ENCODE measurements at places on chromosomes 4 and X. TPM values are rescaled to one million over a fixed set of nuclear protein-coding genes. Genes with fewer than 3 reads are reported as not detected.

GRCh38 chr4:168248176-168248710, 70.3 kb downstream of the DDX60 start:
- no peak overlapping the region for H3K4me3 ChIP-seq
- H3K27me3 ChIP-seq = no peaks in the 10 kb centered on the region
- no peak overlapping the region for H3K27ac ChIP-seq

DNA sequence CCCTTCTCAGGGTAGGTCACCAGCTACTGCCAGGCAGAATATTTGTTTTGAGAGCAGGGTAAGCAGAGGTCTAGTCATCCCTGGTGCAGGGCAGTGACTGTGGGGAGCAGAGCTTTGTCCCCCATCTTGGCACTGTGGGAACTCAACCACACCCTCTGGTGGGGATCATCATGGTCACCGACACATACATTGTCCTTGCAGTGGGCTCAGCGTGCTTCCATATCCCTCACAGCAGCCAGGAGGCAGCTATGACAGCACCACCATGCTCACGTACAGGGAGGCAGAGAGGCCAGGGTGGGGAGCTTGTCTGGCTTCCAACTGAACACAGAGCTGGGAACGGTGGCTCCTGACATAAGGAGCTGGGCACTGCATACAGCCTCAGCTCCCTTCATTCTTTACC, 102.3 kb downstream of the ENPP6 start:
- H3K27ac ChIP-seq = no peak overlapping the region
- no peaks in the 10 kb centered on the region for H3K4me1 ChIP-seq
- no peaks in the 10 kb centered on the region for H3K36me3 ChIP-seq

GRCh38 chrX:136674270-136674985, 26.5 kb downstream of the CD40LG start:
- peak overlapping the region; percentile 90 for H3K27ac ChIP-seq
- H3K36me3 ChIP-seq = peaks cover 53% of the 10 kb centered on the region
- peak overlapping the region; percentile 73 for H3K4me3 ChIP-seq
- H3K4me1 ChIP-seq = peaks cover 68% of the 10 kb centered on the region

DNA sequence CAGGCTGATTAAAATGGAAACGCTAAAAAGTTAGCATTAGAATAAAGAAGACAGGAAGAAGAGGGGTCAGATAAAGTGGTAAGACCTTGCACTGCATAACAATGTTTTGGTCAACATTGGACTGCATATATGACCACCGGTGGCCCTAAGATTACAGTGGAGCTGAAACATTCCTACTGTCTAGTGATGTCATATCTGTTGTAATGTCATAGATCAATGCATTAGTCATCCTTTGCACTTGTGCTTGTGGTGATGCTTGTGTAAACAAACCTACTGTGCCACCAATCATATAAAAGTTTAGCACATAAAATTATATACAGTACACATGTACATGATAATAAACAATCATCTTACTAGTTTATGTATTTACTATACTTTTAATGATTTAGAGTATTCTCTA, 73.0 kb downstream of the TMEM165 start:
- H3K36me3 ChIP-seq = peaks cover 25% of the 10 kb centered on the region
- no peak for DNase-seq
- no peak overlapping the region for H3K4me3 ChIP-seq
- H3K27ac ChIP-seq = no peak overlapping the region
- H3K27me3 ChIP-seq = no peaks in the 10 kb centered on the region

DNA sequence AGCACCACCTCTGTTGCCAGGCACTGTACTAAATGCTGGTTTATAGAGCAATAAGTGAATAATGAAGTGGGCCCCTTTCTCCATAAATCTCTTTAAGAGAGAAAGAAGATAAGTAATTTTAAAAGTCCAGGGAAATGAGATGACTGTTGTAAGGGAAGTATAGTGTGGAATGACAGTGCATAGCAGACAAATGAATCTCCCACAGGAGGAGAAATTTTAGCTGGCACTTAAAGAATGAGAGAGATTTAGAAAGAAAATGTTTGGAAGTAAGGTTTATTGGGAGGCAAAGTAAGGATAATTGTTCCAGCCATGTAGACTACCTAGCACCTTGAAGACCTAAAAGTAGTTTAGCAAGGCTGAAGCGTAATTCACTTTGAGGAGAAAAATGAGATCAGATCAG, 1081.1 kb upstream of the PABPC4L start:
- no peak overlapping the region for H3K27ac ChIP-seq
- H3K27me3 ChIP-seq = no peaks in the 10 kb centered on the region
- no peaks in the 10 kb centered on the region for H3K4me1 ChIP-seq
- H3K4me3 ChIP-seq = no peak overlapping the region
- no peak for DNase-seq

- H3K27me3 ChIP-seq = peaks cover 3% of the 10 kb centered on the region
- peaks cover 57% of the 10 kb centered on the region for H3K4me1 ChIP-seq
- peak overlapping the region; percentile 49 for H3K4me3 ChIP-seq
Measured at GRCh38 chr4:76058302-76058701, 16.2 kb upstream of the ART3 start.

DNA sequence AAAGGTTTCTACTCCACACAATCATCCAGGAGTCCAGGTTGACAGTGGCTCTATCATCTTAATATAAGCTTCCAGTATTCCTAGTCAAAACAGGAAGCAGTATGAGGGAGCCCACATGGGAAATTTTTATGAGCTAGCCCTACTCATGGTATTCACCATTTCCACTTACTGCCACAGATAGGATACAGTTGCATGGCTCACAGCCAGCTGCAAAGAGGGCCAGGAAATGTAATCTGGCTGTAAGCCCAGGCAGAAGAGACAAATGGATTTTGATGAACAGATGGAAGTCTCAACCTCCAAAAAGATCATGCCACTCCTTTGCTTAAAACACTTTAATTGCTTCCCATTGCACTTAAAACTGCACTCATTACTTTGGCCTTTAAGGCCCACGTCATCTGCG, 150.6 kb downstream of the ADAMTS3 start:
- H3K4me3 ChIP-seq = no peak overlapping the region
- DNase-seq = no peak
- H3K36me3 ChIP-seq = no peaks in the 10 kb centered on the region
- no peaks in the 10 kb centered on the region for H3K27me3 ChIP-seq

The FRG2 gene
- not detected for total RNA-seq

The FGG gene
- total RNA-seq = not detected

The TMPRSS11F gene
- not detected for total RNA-seq

The USP17L10 gene
- not detected for total RNA-seq

The SCRG1 gene
- total RNA-seq = not detected
